ENCODE measurements at places on chromosomes 2 and 18.

- H3K27me3 ChIP-seq: no peaks in the 10 kb centered on the region
- no peak overlapping the region for H3K27ac ChIP-seq
- no peak overlapping the region for H3K4me3 ChIP-seq
- H3K4me1 ChIP-seq: no peaks in the 10 kb centered on the region
Observed at GRCh38 chr18:39319141-39319540, 1753.5 kb upstream of the CELF4 start.

- H3K27me3 ChIP-seq: no peaks in the 10 kb centered on the region
- no peaks in the 10 kb centered on the region for H3K36me3 ChIP-seq
- no peak for DNase-seq
- H3K27ac ChIP-seq: no peak overlapping the region
Observed at GRCh38 chr2:115194623-115195022, 752.2 kb downstream of the DPP10 start.

DNA sequence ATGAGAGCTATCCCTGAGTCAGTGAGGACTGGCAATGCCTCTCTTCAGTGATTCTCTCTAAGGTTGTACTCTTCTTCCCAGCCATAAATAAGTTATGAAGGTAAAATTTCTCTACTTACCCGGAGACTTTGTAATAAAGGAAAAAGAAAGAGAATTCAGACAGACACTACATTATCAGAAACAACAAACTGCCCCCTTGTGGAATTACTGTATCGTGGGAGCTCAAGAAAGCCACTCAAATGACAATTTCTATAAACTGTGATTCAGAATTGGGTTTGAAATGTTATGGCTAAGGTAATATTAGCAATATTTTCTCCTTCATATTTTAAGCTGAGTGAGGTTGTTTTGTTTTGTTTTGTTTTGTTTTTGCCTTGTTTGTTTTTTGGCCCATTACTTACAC is 155.8 kb upstream of the TANK start:
- no peaks in the 10 kb centered on the region for H3K4me1 ChIP-seq
- no peaks in the 10 kb centered on the region for H3K36me3 ChIP-seq
- no peak overlapping the region for H3K27ac ChIP-seq
- DNase-seq: no peak
- H3K27me3 ChIP-seq: no peaks in the 10 kb centered on the region

DNA sequence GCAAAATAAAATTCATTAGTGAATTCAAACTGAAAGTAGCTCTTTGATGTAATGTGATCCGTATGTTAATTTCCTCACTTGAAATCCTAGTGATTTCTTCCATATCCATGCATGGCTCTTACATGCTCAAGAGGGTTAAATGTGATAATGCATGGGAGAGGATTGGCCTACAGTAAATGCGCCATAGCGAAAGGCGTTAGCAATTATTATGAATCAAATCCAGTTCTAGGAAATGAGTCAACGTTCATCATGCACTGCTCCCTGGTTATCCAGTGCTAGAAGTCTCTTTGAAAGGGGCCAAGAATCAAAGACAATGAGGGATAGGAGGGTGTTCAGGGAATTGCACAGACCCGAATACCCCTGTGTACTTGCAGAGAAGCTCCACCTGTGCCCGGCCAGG is 101.4 kb upstream of the RASGRP3 start:
- H3K4me1 ChIP-seq: peaks cover 12% of the 10 kb centered on the region
- no peak overlapping the region for H3K4me3 ChIP-seq
- no peaks in the 10 kb centered on the region for H3K36me3 ChIP-seq
- no peaks in the 10 kb centered on the region for H3K27me3 ChIP-seq

DNA sequence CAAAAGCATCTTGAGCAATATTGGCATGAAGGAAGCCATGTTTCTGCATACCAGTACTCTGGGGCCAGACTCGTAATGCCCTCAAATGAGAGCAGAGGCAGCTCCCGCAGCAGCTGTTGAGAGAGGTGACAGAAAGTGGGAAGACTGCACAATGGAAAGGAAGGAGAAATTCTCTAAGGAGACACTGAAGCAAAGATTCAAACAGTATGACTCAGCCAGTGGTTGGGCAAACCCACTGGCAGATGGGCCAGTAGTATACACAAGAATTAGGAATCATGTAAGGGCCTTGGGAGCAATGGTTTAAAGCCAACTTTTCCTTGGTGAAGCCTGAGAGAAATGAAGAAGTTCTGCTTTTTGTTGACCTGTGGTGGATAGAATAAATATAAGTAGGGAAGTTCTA is 2092.7 kb upstream of the PIK3C3 start:
- no peak overlapping the region for H3K27ac ChIP-seq
- H3K4me3 ChIP-seq: no peak overlapping the region
- H3K4me1 ChIP-seq: no peaks in the 10 kb centered on the region
- H3K27me3 ChIP-seq: no peaks in the 10 kb centered on the region

DNA sequence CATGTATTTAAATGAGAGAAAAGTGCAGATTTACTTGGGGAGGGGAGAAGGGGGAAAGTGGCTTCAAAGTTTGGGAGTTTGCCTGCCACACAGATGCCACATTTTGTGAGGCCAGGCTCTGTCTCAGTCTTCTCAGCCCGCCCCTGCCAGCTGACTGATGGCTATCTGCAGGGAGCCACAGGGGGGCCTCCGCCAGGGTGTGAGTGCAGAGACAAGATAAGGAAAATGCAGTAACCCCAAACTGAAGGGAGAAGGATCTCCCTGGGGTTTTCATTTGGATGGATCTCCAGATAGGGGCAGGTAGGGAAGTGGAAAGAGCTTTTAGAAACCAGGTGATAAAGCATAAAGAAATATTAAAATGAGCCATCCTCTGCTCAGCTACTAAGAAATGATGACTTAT is 128.8 kb downstream of the ZNF521 start:
- no peak for DNase-seq
- H3K27ac ChIP-seq: no peak overlapping the region
- no peak overlapping the region for H3K4me3 ChIP-seq
- H3K27me3 ChIP-seq: no peaks in the 10 kb centered on the region
- no peaks in the 10 kb centered on the region for H3K4me1 ChIP-seq
- peaks cover 20% of the 10 kb centered on the region for H3K36me3 ChIP-seq

- H3K27me3 ChIP-seq: no peaks in the 10 kb centered on the region
- H3K4me3 ChIP-seq: no peak overlapping the region
Observed at GRCh38 chr2:113376253-113376912, 61.1 kb upstream of the ZNG1B start.

GRCh38 chr18:32468147-32468845 is 2.4 kb downstream of the GAREM1 start:
- peak overlapping the region; percentile 51 for H3K27ac ChIP-seq
- H3K27me3 ChIP-seq: peaks cover 2% of the 10 kb centered on the region
- peak; percentile 23 for DNase-seq

GRCh38 chr18:79725486-79725885 is 45.9 kb downstream of the CTDP1 start:
- no peak overlapping the region for H3K4me3 ChIP-seq
- no peaks in the 10 kb centered on the region for H3K27me3 ChIP-seq
- H3K27ac ChIP-seq: no peak overlapping the region
- H3K4me1 ChIP-seq: no peaks in the 10 kb centered on the region

DNA sequence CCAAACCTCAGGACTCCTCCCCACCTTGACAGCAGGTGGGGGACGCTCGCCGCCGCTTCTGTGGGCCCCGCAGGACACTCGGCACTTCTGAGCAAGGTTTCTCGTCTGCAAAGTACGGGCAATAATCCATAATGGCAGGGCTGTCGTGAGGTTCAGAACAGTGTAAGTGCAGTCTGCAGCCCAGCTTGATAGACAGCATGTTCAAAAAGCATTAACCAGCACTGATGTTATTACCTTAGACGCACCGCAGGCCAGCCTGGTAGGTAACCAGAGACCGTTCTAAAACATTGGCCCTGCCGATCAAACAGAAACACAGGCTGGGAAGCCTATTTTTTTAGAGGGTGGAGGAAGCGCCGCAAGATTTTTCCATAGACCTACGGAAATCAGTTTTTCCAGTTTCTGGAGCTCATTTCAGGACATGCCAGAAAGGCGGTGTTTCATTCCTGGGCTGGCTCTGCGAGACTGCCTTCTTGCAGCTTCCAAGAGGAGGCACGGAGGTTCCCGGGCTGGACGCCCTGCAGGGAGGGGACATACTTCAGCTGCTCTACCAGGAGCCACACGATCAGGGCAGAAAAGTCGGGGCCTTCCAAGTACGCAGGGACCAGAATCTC is 148.7 kb downstream of the TPO start:
- no peak overlapping the region for H3K27ac ChIP-seq
- H3K4me3 ChIP-seq: no peak overlapping the region
- DNase-seq: no peak
- H3K4me1 ChIP-seq: peaks cover 6% of the 10 kb centered on the region

DNA sequence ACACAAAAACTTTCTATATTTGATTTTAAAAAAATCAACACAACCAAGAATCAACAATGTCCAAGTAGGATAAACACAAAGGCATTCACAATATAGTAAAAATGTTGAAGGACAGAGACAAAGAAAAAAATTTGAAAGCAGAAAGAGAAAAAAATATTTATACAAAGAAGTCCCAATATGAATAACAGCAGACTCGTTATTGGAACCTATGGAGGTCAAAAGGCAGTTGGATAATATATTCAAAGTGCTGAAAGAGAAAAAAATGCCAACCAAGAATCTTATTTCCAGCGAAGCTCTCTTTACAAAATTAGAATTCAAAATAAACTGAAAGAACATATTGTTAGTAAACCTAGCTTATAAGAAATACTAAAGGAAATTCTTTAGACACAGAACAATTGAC is 859.5 kb downstream of the LRP1B start:
- no peaks in the 10 kb centered on the region for H3K36me3 ChIP-seq
- no peak overlapping the region for H3K4me3 ChIP-seq
- H3K27ac ChIP-seq: no peak overlapping the region
- no peaks in the 10 kb centered on the region for H3K4me1 ChIP-seq

- no peak overlapping the region for H3K4me3 ChIP-seq
- H3K4me1 ChIP-seq: peaks cover 28% of the 10 kb centered on the region
- H3K36me3 ChIP-seq: peaks cover 35% of the 10 kb centered on the region
- no peak for DNase-seq
- H3K27me3 ChIP-seq: peaks cover 6% of the 10 kb centered on the region
Observed at GRCh38 chr2:130912471-130912870, 75.8 kb downstream of the ARHGEF4 start.

DNA sequence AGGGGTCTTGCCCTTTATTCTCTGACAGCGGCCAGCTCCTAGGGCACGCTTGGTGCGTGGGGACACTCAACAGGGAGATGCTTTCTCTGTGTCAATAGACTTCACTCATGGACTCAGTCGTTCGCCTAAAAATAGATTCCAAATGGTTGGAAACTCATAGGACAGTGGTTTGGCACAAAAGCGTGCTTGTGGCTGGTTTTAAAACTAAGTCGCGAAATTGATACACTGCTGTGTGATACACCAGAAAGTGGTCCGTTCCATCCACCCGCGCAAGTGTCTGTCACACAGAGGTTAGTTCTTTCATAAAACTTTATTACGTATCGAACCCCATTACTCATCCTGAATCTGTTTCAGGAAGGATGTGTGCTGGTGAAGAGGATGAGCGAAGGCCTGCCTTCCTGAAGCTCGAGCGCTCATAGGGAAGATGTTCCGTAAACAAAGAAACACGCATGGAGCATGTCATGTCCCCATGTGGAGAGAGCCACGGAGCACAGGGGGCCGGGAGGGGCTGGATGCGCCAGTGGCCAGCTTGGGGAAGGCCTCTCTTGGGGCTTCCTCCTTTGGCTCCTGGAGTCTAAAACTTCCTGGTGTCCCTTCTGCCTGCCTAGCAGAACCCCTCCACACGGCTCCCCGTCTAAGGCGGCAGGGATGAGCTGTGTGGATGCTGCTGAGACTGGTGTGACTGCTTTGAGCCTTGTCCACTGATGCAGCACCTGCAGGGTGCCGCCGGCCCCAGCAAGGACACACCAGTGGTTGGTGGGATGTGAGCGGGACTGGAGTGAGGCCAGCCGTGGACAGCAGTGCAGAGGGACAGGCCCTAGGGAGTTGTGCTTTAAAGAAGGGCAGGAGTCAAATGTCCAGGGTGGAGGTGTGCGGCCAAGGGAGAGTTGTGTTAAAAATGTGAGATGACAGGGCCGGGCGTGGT is 207.2 kb downstream of the GBX2 start:
- H3K4me1 ChIP-seq: peaks cover 15% of the 10 kb centered on the region
- no peaks in the 10 kb centered on the region for H3K27me3 ChIP-seq
- no peak for DNase-seq
- H3K4me3 ChIP-seq: no peak overlapping the region
- H3K36me3 ChIP-seq: peaks cover 28% of the 10 kb centered on the region
- no peak overlapping the region for H3K27ac ChIP-seq

- no peaks in the 10 kb centered on the region for H3K4me1 ChIP-seq
- no peaks in the 10 kb centered on the region for H3K36me3 ChIP-seq
- DNase-seq: no peak
Observed at GRCh38 chr2:4247791-4248190, 544.4 kb downstream of the DCDC2C start.

DNA sequence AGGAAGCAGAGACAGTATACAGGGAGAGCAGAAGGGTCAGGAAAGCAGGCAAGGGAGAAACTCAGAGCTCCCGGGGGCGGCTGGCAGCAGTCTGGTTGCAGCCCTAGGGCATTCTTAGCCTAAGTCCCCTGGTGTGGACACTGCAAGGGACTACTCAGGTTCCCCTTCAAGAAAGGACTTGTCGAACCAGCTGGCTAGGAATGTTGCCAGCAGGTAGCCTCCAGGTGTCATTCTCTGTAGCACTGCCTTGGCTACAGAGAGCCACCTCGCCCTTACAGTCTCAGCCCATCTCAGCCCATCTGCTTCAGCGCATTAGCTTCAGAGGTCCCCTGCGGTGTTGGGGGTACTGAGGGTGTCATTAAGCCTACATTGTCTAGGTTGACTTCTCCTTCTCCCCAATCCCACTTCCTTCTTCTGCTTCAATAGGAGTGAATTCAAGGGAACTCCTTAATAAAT is 11.3 kb upstream of the TMSB10 start:
- H3K4me3 ChIP-seq: no peak overlapping the region
- H3K36me3 ChIP-seq: no peaks in the 10 kb centered on the region
- DNase-seq: no peak
- H3K27me3 ChIP-seq: no peaks in the 10 kb centered on the region

DNA sequence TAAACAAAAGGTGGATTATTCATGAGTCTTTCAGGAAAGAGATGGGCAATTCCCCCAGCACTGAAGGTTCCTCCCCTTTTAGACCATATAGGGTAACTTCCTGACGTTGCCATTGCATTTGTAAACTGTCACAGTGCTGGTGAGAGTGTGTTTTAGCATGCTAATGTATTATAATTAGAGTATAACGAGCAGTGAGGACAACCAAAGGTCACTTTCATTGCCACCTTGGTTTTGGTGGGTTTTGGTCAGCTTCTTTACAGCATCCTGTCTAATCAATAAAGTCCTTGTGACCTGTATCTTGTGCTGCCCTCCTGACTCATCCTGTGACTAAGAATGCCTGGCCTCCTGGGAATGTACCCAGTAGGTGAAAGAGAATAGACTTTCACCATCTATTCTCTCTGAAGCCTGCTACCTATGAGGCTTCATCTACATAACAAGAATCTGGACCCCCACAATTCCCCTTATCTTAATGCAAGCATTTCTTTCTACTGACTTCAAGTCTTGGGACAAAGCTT is 148.7 kb downstream of the CABLES1 start:
- peaks cover 11% of the 10 kb centered on the region for H3K4me1 ChIP-seq
- H3K27me3 ChIP-seq: no peaks in the 10 kb centered on the region
- no peak overlapping the region for H3K4me3 ChIP-seq
- no peak for DNase-seq
- H3K27ac ChIP-seq: no peak overlapping the region
